ENCODE measurements at places on chromosomes 13 and 19.

GRCh38 chr13:36072152-36072935 lies 58.8 kb downstream of the DCLK1 start:
- no peak for DNase-seq

DNA sequence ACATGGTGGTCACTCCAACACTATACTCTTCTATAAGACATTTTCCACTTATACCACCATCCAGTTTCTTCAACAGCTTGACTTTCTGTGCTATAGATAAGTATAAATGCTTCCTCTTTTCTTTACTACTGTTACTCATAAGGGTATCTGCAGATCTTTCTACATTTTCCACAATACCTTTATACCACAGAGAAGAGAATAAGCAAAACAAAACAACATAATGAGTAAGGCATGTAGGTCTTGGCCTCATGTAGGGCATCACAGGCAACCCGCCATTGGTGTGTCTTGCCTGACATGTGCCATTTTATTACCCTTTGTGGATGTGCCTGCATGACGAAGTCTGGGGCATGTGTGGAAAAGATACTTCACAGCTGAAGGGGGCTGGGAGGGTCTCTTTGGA lies 265.3 kb upstream of the STARD13 start:
- no peak for DNase-seq

- DNase-seq = no peak
These were observed 71.7 kb upstream of the SOX21 start for GRCh38 chr13:94784066-94784465.

GRCh38 chr19:31506102-31506501 lies 156.9 kb upstream of the TSHZ3 start:
- DNase-seq = no peak

- DNase-seq = no peak
These were observed 196.9 kb downstream of the KATNAL1 start for GRCh38 chr13:30110301-30111070.

DNA sequence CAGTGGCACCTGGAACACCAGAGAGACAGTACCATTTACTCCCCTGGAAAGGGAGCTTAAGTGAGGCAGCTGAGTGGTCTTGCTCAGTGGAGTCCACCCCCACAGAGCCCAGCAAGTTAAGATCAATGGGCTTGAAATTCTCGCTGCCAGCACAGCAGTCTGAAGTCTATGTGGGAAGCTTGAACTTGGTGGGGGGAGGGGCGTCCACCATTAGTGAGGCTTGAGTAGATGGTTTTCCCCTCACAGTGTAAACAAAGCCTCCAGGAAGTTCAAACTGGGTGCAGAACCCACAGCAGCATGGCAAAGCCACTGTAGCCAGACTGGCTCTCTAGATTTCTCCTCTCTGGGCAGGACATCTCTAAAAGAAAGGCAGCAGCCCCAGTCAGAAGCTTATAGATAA lies 30.3 kb upstream of the CEACAM4 start:
- no peak for DNase-seq
